NCI-H82 (cell line): ENCODE measurements at places on chromosomes 4 and X.

DNA sequence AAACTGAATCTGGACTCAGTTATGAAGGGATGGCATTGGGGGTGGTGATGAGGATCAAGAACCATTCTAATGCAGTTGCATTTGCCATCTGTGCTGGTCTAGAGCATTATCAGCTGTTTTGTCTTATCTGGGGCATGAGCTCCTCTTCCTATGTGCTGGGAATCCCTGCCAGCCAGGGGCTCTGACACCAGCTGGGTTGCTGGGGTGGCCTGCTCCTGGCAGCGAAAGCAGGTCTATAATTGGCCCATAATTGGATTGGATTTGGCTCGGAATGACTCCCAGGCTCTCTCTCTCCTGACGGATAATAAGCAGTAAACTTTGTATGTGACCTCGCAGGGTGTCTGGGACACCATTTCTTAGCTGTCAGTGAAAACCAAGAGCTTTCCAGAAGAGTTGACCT lies 34.1 kb downstream of the SMPX start:
- DNase-seq = peak; percentile 96

DNA sequence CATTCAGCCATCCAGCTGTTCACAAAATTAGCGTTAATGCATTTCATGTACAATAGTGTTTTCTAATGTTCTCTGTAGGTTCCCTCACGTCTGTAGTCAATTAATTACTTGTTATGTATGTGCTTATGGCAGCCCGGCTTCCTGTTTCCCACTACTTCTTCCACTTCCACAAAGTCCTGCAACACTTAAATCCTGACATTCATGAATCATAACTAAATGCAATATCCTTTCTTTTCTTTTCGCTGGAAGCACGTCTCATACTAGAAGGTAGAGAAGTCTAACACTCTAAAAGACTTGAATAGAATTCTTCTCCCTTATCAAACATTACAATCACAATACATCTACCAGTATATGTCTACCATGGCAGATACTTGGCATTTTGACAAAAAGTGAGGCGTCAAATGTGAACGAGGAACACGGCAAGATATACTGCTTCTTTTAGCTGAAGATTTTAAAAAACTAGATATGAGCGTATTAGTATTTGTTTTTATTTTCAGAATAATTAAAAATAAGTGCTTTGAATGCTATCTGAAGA lies 239.0 kb upstream of the DIAPH2 start:
- DNase-seq = no peak

GRCh38 chr4:88908003-88908402 lies 149.0 kb downstream of the FAM13A start:
- DNase-seq = no peak

GRCh38 chr4:170089668-170090351 lies at the start of gene AADAT:
AADAT (minus strand) TSS chr4:170089956; CDS start chr4:170089690, 266 bp downstream.
- DNase-seq = peak; percentile 91

GRCh38 chr4:41427306-41427882 lies 110.6 kb upstream of the LIMCH1 start:
- no peak for DNase-seq

GRCh38 chrX:10062980-10063379 lies 93.8 kb upstream of the CLCN4 start:
- DNase-seq = no peak

DNA sequence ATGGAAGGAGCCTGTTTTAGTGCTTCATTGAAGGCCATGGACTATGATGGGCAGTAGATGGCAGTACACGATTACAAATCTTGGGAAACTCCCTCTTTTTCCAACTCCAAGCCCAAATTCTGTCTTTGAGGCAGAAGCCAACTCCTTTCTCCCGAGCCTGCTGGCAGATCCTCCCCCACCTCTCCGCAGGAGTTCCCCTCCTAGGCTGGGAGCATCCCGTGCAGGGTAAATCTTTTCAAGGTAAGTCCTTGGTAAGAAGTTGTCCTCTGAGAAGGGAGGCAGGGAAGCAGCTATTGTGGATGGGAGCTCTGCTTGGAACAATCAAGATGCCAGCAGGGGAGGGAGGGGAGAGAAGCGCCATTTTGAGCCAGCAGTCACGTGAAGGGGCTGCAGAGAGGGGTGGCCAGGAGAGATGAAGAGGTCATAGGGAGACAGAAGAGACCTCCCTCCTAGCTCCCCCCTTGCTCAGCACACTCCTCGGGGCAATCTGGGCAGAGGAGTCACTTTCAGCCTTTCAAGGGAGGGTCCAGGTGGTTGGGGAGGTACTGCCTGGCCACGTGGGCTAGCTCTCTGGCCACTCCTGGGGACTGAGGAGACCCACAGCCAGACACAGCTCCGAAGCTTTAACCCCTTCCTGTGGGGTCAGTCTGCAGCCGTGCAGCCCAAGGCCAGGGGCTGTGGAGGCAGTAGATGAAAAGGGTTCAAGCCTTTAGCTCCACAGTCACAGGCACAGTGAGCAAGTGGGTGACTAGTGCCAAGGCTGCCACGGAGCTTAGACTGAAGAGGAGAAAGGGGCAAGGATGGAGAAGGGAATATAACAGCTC lies 9.6 kb downstream of the CC2D2A start:
- peak; percentile 92 for DNase-seq

DNA sequence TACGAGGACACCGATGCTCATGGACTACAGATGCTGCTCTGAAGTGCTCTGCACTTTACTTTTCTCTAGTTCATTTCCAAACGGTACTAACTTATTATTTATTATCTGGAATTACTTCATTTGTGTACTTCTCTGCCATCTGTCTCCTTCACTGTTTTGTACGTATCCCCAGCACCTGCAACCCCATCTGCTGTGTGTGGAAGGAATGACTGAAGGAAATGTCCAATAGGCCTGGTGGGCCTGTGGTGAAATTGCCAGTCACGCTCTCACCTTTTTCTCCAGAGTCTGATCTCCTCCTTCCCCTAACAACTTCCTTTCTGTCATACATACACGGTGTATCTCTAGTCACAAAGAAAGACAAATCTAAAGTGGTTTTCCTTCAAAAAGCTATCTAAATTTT lies 12.9 kb downstream of the TMEM154 start:
- DNase-seq = no peak

DNA sequence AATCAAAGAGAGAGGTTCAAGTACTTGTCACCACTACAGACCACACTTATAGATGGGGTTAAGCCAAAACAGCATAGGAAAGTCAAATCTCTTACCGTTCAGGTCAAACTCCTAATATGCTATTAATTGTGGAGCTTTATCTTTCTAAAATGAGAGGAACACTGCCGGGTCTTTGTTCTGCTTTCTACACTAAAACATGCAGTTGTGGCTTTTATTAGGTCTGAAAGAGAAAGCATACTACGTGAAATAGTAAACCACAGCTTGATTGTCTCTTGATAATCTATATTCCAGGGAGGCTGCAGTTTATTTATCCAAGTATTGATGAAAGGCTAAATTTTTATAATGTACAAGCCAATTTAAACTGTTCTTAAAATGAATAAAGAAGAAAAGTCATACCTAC lies 12.3 kb upstream of the INPP4B start:
- no peak for DNase-seq

GRCh38 chr4:98642991-98643426 lies 15.4 kb downstream of the TSPAN5 start:
- no peak for DNase-seq

DNA sequence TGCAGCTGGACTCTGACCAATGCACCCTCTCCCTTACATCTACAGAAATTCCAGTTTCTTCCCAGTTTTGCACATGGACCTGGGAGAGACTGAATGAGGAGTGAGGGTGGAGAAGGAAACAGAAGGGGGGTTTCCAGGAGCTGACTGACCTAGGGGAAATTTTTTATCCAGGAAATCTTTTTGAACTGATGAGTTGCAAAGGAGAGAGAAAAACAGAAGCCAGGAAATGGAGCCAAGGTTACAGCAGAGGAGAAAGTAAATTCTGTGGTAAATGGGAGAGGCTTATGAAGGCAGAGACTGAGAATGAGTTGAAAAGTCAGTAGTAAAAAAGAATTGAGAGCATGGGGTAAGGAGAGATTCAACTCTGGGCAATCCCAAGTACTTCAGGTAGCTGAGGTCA lies 192.8 kb downstream of the SMIM20 start:
- no peak for DNase-seq

GRCh38 chr4:22170353-22170752 lies 221.8 kb upstream of the KCNIP4 start:
- DNase-seq = no peak

DNA sequence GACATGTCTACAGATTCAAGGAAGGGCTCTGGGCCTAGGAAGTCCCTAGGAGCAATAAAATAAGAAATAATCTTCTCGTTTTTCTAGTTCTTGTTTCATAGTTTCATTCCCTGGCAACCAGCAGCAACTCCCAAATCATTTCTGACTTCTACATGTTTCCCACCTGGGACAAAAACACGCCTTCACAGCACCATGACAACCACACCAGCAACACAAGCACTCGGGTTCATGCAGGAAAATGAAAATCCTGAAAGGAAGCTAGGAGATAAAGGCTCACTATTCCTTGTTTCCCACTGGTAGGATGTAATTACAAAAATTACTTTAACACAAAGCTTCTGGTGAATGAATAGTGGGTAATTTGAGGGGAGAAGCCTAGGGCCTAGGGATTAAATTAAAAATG lies 158.9 kb downstream of the ADAMTS3 start:
- no peak for DNase-seq

- no peak for DNase-seq
Observed at GRCh38 chrX:78322863-78323262, 4.5 kb downstream of the CYSLTR1 start.

DNA sequence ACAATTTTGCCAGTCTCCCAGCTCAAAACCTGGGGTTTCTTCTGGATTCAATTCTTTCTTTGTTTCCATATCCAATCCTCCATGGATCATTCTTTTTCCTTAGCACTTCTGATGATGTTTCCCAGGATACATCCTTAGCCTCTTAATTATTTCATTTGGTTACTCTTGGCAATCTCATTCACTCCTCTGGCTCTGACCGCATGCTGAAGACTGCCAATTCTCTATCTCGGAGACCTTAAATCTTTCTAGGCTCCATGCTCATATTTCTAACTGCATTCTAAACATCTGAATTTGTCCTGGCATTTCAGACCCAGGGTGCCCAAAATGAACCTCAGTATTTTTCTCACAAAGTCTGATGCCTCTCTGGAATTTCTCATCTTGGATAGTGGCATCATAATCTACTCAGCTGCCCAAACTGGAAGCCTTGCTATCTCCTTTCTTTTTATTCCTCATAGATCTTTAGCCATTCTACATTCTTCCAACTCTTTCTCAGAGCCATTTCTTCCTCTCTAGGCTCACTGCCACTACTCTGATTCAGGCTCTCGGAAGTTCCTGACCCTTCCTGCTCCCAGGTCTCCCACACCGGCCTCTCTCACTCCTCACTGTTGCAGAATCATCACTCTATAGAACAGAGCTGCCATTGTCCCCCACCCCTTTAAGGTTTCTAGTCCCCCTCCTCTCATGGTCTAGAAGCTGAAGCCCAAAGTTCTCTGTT lies 290.2 kb downstream of the CAMK2D start:
- DNase-seq = no peak

DNA sequence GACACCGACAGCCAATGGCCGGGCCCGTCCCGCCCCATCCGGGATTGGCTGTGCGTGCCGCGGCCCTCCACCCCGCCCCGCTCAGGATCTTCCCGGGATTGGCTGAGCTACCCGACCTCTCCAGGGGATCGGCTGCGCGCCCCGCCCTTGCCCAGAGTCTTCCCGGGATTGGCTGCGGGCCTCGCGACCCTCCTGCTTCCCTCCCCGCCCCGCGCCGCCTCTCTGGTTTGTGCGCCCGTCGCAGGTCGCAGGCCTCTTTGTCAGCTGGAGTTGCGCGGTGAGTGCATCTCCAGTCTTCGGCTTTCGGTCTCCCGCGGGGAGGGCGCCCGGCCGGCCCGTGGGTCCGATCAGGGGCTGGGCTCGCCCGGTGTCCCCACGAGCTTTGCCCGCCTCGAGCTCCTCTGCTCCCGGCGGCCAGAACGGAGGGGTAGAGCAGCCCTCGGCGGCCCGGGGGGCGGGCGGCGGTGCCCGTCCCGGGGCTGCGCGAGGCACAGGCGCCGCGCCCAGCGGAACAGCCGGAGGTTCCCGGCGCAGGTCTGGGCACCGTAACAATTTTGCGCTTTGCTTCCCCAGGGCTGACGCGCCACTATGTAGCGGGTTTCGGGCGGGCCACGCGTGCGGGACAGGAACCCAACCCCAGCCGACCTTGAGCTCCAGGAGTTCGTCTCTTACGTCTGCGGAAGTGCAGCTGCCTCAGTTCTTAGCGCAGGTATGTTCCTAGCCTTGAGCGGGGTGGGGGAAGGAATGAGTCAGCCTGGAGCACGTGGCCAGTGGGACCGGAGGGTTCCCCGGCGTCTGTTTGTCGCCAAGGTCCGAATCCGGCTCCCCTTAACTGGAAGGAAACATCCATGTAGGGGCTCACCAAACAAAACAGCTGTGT lies 38.7 kb downstream of the ERVMER34-1 start:
- peak; percentile 49 for DNase-seq
